ENCODE measurements at places on chromosomes 3 and 15. TPM values are rescaled to one million over a fixed set of nuclear protein-coding genes. Genes with fewer than 3 reads are reported as not detected.

DNA sequence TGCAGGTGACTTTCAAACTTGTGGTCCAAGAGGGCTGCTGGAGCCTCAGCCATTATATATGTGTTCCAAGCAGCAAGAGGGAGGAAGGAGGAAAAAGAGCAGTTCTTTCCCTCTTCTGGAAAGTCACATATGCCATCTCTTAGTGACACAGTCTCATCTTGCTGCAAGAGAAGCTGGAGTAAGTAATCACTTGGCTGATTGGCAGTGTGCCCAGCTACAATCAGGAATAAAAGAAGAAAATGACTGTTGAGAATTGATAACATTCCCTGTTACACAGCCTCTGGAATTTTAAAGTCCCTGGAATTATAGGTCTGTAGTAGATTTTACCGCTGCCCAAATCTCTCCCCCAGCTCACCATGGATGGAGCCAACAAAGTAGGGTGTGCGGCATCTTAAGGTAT lies 31.4 kb upstream of the LYZL4 start:
- no peak for DNase-seq
- H3K4me1 ChIP-seq = no peaks in the 10 kb centered on the region
- H3K27ac ChIP-seq = no peak overlapping the region
- peaks cover 5% of the 10 kb centered on the region for H3K27me3 ChIP-seq

RHOV gene
- 1.5 TPM for total RNA-seq

DNA sequence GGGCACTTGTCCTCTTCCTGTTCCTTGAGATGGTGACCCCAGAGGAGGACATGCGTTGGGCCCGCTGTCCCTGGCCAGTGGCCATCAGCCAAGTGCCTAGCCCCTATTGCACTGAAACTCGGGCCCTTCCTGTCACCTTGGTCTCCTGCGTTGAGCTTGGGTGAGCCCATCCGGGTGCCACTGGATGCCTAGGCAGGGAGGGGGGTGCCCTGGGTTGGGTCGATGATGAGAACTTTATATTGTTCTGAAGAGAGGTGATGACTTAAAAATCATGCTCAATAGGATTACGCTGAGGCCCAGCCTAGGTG lies 221.8 kb downstream of the SNRPN start:
- H3K27ac ChIP-seq = no peak overlapping the region
- no peak for DNase-seq
- no peaks in the 10 kb centered on the region for H3K36me3 ChIP-seq
- H3K27me3 ChIP-seq = no peaks in the 10 kb centered on the region
- H3K4me3 ChIP-seq = no peak overlapping the region

SEMA6D gene
- total RNA-seq = not detected

RAB5A gene
- 58.7 TPM for total RNA-seq

MUSTN1 gene
- 0.54 TPM for total RNA-seq

TLR9 gene
- 0.17 TPM for total RNA-seq

CCR3 gene
- total RNA-seq = not detected

LEKR1 gene
- 0.14 TPM for total RNA-seq

- H3K4me1 ChIP-seq = peaks cover 46% of the 10 kb centered on the region
- H3K4me3 ChIP-seq = peak overlapping the region; percentile 91
- DNase-seq = no peak
- H3K27ac ChIP-seq = peak overlapping the region; percentile 75
- peaks cover 30% of the 10 kb centered on the region for H3K36me3 ChIP-seq
Observed at GRCh38 chr3:158109295-158109803, 540 bp upstream of the RSRC1 start.

RBM15B gene
- 37.7 TPM for total RNA-seq
